ENCODE measurements at places on chromosomes 2 and 18.

- DNase-seq = no peak
These were observed 73.4 kb upstream of the ID2 start for GRCh38 chr2:8608411-8608954.

- peak; percentile 35 for DNase-seq
These were observed 113.0 kb downstream of the EML6 start for GRCh38 chr2:54836477-54836876.

GRCh38 chr2:182049372-182050148 lies 63.9 kb downstream of the PPP1R1C start:
- DNase-seq = no peak

DNA sequence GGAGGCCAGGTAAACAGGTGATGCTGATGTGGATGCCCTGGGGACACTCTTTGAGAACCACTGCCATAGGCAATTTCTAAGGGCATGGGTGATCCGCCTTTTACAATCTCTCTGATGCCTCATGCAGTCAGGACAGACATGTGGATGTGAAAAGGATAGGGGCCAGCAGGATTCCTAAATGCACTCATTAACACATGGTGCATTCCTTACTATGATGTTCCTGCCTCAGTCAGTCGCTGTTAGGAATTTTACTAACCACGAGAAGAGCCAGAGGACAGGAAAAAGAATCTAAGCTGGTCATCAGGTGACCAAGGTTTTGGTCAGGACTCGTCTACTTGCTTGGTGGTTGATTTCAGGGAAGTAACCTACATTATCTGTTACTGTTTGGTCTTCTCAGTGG lies 191.0 kb downstream of the ARL4C start:
- no peak for DNase-seq

- no peak for DNase-seq
These were observed 643 bp upstream of the DTNB start for GRCh38 chr2:25674077-25674362.

GRCh38 chr18:23189099-23189498 lies 53.8 kb downstream of the CABLES1 start:
- DNase-seq = no peak

DNA sequence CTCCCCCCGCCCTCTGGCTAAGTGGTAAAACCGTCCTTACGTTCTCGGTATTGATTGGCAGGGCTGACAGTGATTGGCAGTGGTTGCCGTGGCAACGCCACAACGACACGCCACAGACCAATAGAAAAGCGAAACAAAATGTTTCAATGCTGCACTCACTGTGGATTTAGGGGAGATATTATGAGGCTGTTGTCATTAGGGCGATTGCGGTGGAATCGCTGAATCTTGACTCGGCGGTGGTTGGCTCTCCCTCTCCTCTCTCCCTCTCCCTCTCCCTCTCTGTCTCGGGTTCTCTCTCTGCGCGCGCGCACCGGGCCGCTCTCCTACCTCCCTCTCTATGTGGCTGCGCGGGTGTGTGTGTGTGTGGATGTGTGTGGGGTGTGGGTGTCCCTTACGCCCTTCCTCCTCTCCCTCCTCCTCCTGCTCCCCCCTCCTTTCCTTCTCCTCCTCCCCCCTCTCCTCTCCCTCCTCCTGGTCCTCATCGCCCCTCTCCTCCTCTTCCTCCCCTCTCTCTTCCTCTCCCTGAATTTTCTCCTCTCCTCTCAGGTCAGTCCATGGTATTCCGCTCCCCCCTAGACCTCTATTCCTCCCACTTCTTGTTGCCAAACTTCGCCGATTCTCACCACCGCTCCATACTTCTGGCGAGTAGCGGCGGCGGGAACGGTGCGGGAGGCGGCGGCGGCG lies at the start of gene SIX3:
SIX3 (plus strand) TSS at position 152 of the 684 bp plus-strand sequence; CDS start at position 555, 403 bp downstream.
- DNase-seq = no peak
